Large intestine (tissue), 12 donors: ENCODE measurements at places on chromosomes 2 and 18. TPM values are rescaled to one million over a fixed set of nuclear protein-coding genes. Genes with fewer than 3 reads are reported as not detected.
A peak's percentile ranks its signal among the peaks of the same experiment; 100 is the strongest.

DNA sequence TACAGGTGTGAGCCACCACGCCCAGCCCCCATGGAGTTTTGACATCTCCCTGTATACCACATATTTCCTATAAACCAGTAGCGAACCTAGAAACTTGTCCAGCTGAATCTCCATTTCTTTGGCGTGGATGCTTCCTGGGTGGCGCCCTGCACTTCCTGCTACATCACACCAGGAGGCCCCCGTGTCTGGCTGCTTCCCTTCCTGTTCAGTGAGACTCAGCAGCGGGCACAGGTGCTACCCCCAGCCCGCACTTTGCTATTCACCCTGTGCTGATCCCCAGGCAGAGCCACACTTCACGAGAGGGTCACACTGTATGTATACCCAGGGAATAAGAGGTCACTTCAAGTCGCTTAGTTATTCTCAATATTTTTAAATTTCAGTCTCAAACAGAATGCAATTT lies 35.0 kb downstream of the CYP27C1 start:
- H3K4me1 ChIP-seq = no peaks in the 10 kb centered on the region
- no peaks in the 10 kb centered on the region for H3K36me3 ChIP-seq
- no peak overlapping the region for H3K4me3 ChIP-seq
- peaks cover 2% of the 10 kb centered on the region for H3K27me3 ChIP-seq
- no peak for DNase-seq

The LOXL3 gene
- 3.6 TPM for polyA plus RNA-seq

GRCh38 chr2:226865273-226865672 lies 29.4 kb downstream of the RHBDD1 start:
- H3K4me3 ChIP-seq = no peak overlapping the region
- H3K27me3 ChIP-seq = no peaks in the 10 kb centered on the region
- DNase-seq = no peak
- no peak overlapping the region for H3K27ac ChIP-seq
- no peaks in the 10 kb centered on the region for H3K4me1 ChIP-seq

DNA sequence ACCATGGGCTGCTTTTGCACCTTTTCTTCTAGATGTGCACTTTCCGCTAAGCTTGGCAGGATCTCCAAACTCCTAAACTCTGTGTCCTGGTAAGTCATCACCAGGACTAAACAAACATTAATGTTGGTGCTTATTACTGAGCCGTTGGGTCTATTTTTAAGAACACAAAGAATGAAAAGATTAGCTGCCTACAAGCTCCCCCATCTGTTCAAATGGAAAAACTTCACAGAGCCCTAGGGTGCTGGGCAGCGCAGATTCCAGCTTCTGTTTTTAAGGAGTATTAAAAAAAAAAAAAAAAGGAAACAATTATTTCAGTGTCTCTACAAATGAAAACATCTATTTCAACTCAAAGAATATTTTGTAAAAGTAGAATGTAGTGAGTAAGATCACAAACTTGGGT lies 97.8 kb upstream of the AQP4 start:
- H3K36me3 ChIP-seq = no peaks in the 10 kb centered on the region
- H3K4me3 ChIP-seq = no peak overlapping the region
- H3K27me3 ChIP-seq = no peaks in the 10 kb centered on the region

DNA sequence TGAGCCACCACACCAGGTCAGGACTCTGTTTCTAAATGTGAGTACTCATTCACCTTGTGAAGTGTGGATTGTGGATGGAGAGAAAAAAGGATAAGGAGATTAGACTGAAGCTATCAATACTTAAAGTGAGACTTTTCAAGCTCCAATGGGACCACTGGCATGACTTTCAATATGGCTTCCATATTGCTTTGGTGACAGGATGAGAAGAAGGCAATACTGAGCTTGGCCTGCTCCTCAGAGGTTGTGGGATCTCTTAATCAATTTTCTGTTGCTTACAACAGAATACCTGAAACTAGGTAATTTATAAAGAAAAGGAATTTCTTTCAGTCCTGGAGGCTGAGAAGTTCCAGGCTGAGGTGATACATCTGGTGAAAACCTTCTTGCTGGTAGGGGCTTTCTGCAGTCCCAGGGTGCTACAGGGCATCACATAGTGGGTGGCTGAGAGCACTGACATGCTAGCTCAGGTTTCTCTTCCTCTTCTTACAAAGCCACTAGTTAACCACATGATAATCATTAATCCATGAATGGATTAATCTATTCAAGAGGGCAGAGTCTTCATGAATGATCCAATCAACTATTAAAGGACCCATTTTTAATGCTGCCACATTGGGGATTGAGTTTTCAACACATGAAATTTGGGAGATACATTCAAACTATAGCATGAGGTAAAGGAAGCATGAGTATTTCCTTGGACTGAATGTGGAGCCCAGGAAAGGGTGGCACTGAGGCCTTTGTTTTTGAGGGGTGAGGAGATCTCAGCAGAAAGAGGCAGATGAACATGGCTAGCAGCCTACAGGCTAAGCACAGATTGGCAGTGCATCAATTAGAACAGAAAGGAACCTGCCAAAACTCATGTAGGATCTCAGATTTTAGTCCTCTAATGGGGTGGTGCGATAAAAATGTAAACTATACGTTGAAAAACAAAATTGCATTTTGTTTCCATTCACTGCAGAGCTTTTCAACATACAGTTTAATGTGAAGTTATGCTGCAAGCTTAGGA lies 274.5 kb downstream of the PIK3C3 start:
- H3K4me3 ChIP-seq = no peak overlapping the region
- no peak overlapping the region for H3K27ac ChIP-seq
- no peaks in the 10 kb centered on the region for H3K36me3 ChIP-seq
- DNase-seq = no peak

- H3K4me3 ChIP-seq = no peak overlapping the region
- H3K4me1 ChIP-seq = peaks cover 16% of the 10 kb centered on the region
- peak overlapping the region; percentile 26 for H3K27ac ChIP-seq
- no peaks in the 10 kb centered on the region for H3K27me3 ChIP-seq
- H3K36me3 ChIP-seq = no peaks in the 10 kb centered on the region
Observed at GRCh38 chr2:39510140-39510539, 73.1 kb upstream of the MAP4K3 start.

DNA sequence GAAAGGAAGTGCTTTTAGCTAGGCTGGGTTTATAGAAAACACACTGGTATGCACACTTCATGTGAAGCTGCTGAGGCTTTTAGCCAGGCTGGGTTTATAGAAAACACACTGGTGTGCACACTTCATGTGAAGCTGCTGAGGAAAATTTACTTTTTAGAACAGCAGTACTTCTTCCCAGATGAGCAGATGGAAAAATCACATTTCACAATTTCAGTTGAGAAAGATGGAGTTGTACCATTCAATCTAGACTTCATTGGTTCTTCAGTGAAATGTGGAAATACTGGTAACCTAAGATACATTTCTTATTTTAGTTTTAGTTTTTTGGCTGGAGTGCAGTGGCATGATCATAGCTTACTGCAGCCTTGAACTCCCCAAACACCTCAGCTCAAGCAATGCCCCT lies 11.1 kb downstream of the SNTG2 start:
- no peak overlapping the region for H3K27ac ChIP-seq
- DNase-seq = no peak
- no peaks in the 10 kb centered on the region for H3K27me3 ChIP-seq
- no peak overlapping the region for H3K4me3 ChIP-seq

GRCh38 chr2:172440795-172441194 lies 13.4 kb downstream of the ITGA6 start:
- peak; percentile 77 for DNase-seq
- no peaks in the 10 kb centered on the region for H3K27me3 ChIP-seq
- H3K4me3 ChIP-seq = no peak overlapping the region
- H3K27ac ChIP-seq = peak overlapping the region; percentile 81
